Dermis blood vessel endothelial cell (primary cell): ENCODE measurements at places on chromosomes 3 and 15. TPM values are rescaled to one million over a fixed set of nuclear protein-coding genes. Genes with fewer than 3 reads are reported as not detected.

Gene P3H2
- 13.1 and 18.5 TPM in 2 replicates for total RNA-seq

Gene MAP2K5
- total RNA-seq = 6.8 and 7.5 TPM in 2 replicates

Gene CIDEC
- total RNA-seq = not detected in 2 replicates

Gene HRG
- total RNA-seq = not detected in 2 replicates

Gene MYO9A
- total RNA-seq = 33.2 and 44.9 TPM in 2 replicates

Gene ROBO2
- total RNA-seq = not detected in 2 replicates
